ENCODE measurements at places on chromosomes 6 and 20. TPM values are rescaled to one million over a fixed set of nuclear protein-coding genes. Genes with fewer than 3 reads are reported as not detected.

DNA sequence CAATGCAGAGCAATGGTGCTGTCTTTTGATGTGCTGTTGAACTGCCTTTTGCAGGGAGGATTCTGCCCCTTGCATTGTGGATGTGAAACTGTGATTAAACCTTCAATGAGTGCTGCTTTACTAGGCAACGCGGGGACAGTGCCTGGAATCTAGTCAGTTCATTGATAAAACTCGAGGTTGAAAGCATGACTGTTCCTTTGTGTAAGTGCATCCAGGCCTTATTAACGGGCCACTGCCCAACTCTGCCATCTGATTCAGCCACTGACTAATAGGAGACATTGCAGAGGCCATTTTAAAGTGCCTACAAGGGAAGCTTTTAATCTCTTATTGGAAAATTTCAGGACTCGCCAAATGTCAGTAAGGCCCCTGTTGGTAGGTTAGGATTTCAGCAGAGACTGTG, 49.3 kb downstream of the SLC35F1 start:
- DNase-seq, result no peak
- H3K27ac ChIP-seq, result no peak overlapping the region
- H3K4me1 ChIP-seq, result no peaks in the 10 kb centered on the region

The PTK7 gene
- total RNA-seq, result 6.8 TPM

- H3K4me3 ChIP-seq, result peak overlapping the region; percentile 87
- DNase-seq, result no peak
- H3K27ac ChIP-seq, result peak overlapping the region; percentile 89
- H3K36me3 ChIP-seq, result peaks cover 13% of the 10 kb centered on the region
Measured at GRCh38 chr6:42929821-42930360, 611 bp downstream of the CNPY3 start.

The TCF15 gene
- total RNA-seq, result 5.7 TPM

The GABRR2 gene
- total RNA-seq, result 0.33 TPM

GRCh38 chr6:26045065-26045927, 41.9 kb upstream of the HFE start:
- no peaks in the 10 kb centered on the region for H3K36me3 ChIP-seq
- peak overlapping the region; percentile 92 for H3K27ac ChIP-seq
- H3K4me3 ChIP-seq, result peak overlapping the region; percentile 58
- peaks cover 26% of the 10 kb centered on the region for H3K4me1 ChIP-seq
- H3K27me3 ChIP-seq, result no peaks in the 10 kb centered on the region

GRCh38 chr20:5356941-5357340, 40.2 kb upstream of the PROKR2 start:
- H3K27ac ChIP-seq, result no peak overlapping the region
- no peak for DNase-seq
- H3K27me3 ChIP-seq, result no peaks in the 10 kb centered on the region
- no peaks in the 10 kb centered on the region for H3K4me1 ChIP-seq
- H3K36me3 ChIP-seq, result no peaks in the 10 kb centered on the region
- no peak overlapping the region for H3K4me3 ChIP-seq

DNA sequence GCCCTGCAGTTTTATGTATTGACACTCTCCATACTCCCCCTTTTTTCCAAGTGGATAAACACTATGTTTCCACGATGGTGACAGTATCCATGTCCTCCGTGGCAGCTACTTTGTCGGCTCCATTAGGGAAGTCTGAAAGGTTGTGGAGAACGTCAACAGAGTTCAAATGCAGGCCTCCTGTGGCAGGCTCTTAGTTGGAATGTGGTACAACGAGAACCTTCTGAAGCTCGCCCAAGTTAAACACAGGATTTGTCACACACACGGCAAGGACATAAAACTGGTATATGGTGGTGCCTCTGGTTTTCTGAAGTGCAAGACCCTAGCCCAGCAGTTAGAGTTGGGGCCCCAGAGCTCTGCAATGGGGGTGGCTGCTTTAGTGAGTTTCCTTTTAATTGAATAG, 187.0 kb upstream of the TAB2 start:
- no peaks in the 10 kb centered on the region for H3K27me3 ChIP-seq
- no peak overlapping the region for H3K4me3 ChIP-seq
- no peaks in the 10 kb centered on the region for H3K36me3 ChIP-seq

The TRERF1 gene
- 5.8 TPM for total RNA-seq

DNA sequence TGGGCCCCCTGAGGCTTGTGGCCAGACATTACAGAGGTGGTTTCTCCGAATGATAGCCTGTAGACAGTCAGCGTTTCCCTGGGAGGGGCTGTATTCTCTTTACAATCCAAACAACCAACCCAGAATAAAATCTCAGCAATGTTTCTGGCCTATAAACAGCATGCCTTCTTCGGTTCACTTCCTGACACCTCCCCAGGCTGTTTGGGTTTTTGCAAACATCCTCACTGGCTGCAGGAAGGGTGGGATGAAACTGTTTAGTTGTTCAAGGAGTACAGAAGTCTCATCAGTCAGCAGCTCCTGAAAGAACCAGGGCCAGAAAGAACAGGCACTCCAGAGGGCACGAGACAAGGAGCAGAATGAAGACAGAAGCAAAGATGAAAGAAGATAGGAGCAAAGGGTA, 350.0 kb downstream of the QKI start:
- H3K27ac ChIP-seq, result no peak overlapping the region
- no peak overlapping the region for H3K4me3 ChIP-seq
- DNase-seq, result no peak
- H3K36me3 ChIP-seq, result no peaks in the 10 kb centered on the region
- H3K27me3 ChIP-seq, result no peaks in the 10 kb centered on the region

Measured in esophagus muscularis mucosa (tissue), 4 donors.